ENCODE measurements at places on chromosomes 6 and 20.

- no peak for DNase-seq
Observed at GRCh38 chr6:10416863-10417641, 2.2 kb upstream of the TFAP2A start.

DNA sequence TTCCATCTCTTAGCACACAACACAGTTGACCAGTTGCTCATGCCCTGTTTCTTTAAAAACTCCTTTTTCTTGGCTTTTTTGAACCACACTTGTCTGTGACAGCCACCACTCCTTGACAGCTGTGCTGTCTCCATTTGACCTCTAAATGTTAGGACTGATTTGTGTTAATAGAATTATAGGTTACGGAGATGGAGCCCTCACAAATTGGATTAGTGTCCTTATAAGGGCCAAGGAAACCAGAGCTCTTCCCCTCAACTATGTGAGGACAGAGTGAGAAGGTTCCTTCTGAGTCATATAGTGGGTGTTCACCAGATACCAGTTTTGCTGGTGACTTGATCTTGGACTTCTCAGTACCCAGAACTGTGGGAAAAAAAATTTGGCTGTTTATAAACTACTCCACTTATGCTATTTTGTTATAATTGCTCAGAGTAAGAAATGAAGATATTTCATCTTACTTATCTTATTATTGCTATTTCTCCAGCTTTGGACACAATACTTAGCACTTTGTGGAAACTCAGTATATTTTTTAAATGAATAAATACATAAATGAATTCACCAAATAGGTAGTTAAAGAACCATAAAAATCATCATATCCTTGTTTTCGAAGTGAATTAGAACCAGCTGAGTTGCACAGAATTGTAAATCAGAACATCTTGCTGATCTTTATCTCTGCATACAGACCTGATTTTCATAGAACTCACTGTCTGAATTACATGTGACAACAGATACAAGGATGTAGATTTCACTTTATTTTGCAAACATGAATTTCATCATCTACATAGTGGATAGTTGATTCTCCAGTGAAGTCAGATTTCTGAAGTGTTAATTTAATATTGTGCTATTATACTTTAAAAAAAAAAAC, 598.5 kb upstream of the IRAK1BP1 start:
- DNase-seq: no peak

DNA sequence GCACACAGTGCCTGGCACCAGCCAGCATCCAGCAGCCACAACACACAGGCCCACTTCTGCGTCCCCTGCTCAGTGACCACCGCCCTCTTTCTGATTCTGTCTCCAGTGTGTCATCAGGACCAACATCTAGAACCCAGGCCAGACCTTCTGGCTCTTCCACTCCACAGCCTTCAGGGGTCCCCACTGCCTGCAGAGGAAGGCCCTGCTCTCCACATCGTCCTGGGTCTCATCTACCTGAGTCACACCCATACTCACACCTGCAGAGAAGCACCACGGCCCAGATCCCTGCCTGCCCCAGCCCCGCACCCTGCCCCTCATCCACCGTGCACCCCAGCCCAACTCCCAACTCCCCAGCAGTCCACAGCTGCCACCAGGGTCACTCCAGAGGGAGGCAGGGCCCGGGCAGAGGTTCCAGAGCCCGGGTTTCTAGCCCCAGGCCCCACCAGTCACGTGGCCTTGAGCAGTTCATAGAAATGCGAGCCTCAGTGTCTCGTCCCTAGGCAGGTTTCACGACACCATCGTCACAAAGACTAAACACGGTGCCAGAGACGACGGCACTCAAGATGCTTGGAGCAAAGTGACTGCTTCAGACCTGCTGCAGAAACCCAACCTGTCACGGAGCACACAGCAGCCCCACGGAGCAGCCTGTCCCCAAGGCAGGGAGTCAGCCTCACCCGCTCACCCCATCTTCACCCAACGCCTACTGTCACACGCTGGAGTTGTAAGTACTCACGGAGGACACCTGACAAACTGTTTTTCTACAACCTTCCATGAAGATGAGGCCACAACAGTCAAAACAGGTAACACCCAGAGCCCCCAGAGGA, 16.1 kb downstream of the TAF4 start:
- DNase-seq: no peak

DNA sequence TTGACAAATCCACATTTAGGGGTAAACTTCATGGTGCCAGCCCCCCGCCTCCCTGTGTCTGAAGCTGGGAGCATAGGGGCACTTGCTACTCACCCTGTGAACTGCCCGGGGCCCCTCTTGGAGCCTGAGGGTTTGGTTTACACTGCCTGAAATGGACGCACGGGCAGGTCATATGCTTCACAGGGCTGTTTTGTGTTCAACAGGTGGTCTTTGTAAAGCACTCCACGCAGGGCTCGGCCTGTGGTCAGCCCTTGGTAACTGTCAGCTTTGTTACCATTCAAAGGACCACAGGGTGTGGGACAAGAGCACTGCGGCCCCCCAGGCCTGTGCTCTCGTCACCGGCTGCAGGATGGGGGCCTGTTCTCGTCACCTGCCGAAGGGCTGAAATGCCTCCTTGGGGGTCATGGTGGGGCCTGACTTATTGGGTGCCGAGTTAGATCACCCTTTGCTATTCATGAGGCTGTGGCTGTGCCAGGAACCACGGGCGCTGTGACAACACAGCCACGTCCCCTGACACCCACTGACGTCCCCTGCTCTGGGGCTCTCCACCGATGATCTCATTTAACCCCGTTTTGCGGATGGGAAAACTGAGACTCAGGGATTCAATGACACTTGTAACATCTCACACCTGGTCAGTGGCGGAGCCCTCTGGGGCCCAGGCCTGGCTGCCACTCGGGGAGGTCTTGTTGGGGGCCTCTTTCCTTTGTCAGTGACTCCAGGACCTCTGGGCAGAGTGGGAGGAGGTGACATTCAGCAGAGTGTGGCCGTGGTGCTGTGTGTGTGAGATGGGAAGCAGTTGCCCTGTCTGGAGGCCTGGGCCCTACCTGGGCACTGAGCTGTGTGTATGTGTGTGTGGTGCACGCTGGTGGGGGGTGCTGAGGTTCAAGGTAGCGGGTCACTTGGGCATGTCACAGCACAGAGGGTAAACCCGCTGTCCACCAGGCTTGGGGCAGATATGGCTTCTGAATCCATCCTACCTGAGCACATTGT, 24.9 kb downstream of the ZBP1 start:
- no peak for DNase-seq

DNA sequence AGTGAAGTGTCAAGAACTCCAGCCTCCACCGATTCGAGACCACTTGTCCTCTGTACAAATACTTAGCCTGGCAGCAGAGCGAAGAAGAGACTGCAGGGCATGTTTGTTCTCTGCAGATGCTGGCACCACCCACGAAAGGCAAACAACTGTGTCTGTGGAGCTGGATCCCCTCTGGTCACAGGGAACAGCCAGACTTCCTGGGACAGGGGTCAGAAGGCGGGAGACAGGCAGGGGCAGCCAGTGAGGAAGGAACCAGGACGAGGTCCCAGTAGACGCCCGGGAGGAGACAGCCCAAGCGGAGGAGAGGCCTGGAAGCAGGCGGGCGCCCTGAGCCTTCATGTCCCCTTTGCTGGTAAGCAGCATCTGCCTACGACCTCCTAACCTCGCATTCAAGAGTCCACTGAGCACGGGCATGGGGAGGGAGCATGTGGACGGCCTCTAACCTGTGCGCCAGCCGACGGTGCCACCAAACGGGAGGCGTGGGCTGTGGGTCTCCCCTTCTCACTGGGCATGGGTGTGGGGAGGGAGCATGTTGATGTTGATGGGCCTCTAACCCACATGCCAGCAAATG, 265.5 kb downstream of the DLL1 start:
- DNase-seq: no peak

DNA sequence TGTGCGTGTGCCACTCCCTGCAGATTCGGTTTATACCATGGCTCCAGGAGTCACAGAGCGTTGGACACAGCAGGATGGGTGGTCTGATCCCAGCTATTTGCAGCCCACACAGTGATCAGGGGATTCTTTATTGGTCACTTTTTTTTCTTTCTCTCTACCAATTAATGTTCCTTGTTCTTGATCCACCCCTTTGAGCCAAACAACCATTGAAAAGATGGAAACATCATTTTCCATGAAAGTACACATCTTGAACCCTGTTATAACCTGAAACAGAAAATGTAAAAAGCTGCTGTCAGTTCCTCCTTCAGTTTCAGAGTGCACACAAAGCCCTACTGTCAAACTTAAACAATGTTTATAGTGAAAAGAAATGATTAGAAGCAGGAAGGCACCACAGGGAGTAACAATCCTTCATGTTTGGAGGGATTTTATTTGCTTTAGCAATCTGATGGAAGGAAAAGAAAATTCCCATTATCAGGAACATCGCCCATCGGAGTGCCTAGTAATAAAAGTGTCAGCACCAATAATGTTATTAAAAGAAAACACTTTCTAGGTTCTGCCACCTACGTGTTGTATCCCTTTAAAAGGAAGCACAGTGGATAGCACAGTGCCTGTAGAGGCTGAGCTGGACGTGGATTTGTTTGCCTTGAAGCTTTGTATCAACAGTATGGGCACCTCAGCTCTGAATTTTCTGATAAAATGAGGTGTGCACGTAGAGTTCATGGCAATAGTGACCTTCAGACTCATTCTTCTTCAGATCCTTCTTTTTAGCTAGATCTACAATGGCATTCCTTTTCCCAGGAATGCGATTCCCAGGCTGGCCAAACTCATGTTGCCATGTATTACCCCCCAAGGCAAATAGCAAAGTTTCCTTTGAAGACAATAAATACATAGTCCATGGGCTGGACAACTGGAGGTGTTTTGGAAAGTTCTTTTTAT, 16.1 kb upstream of the THBD start:
- no peak for DNase-seq

DNA sequence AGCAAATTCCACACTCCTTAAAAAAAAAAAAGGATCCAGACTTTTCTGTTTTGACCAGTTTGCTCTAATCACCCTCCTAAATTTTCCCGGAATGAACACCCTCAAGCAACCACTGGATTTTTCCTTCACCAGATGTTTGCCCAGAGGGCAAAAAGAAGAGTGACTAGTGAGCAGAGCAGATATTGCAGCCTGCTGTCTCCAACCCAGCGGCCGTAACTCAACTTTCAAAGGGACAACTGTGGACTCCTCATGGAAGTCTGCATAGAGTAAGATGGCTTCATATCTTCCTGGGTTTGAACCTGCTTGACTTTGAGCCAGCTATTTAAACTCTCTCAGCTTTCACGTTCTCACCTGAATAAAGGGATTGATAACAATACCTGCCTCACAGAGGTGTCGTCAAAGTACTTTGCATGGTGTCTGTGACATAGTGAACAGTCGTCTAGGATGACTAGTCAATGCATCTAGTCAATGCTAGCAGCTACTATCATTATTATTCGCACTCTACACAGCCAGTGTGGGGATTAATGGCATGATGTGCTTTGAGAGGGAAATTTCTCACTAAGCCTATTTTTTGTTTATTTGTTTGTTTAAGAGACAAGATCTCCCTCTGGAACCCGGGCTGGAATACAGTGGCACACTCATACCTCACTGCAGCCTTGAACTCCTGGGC, 92.2 kb upstream of the HIVEP1 start:
- DNase-seq: no peak

DNA sequence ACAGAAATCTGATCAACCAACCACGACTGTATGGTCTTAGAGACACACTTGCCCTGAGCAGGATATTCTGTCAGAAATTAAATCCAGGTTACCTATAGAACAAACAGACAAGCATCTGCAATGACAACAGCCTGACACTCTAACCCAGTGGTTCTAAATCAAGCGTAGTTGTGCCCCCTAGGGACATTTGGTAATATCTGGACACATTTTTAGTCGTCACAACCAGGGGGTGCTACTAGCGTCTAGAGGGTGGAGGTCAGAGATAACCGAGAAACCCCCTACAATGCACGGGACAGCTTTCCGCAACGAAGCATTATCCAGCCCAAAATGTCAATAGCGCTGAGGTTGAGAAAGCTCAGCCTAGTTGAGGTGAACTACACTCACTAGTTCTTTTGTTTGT, 32.3 kb downstream of the ID4 start:
- no peak for DNase-seq

GRCh38 chr20:37559312-37560027, 31.8 kb upstream of the BLCAP start:
- no peak for DNase-seq

DNA sequence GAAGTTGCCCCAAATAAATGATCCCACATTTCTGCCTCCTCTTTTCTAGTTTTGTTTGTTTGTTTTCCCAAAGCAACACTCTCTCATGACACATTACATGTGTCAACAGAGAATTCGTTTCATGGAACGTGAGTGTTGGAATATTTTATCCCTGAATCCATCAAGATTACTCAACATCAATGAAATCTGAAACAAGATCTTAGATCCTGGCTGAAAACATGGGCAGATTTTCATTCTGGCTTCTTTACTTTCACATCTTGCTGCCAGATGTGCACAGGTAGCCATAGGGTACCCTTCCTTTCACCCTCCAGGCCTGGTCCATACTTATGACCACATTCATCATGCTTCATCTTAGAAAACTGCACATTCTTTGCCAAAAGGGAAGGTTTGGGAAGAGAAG, 347.0 kb downstream of the DOK5 start:
- DNase-seq: peak; percentile 74

DNA sequence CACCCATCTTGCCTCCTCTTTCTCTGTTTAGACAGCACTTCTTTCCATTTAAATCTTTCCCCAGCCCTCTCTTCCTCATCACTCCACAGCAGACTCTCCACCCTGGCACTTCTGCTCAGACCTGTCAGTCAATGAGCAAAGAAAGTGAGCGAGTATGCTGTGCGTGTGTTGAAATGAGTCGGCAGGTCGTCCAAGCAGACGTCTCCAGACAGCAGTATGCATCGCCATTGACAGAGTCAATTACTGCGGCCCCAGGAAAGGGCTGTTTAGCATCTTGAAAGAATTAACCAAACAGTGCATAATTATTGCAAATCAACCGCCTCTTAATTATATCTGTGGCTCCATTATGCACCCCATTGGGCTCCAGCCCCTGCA, 54.8 kb upstream of the KCNG1 start:
- no peak for DNase-seq

- no peak for DNase-seq
Observed at GRCh38 chr20:39381595-39381994, 419.5 kb downstream of the DHX35 start.

- DNase-seq: peak; percentile 35
Observed at GRCh38 chr6:65182681-65183080, 524.3 kb downstream of the EYS start.

- DNase-seq: peak; percentile 61
Observed at GRCh38 chr6:113447088-113447831, 409.9 kb upstream of the MARCKS start.

DNA sequence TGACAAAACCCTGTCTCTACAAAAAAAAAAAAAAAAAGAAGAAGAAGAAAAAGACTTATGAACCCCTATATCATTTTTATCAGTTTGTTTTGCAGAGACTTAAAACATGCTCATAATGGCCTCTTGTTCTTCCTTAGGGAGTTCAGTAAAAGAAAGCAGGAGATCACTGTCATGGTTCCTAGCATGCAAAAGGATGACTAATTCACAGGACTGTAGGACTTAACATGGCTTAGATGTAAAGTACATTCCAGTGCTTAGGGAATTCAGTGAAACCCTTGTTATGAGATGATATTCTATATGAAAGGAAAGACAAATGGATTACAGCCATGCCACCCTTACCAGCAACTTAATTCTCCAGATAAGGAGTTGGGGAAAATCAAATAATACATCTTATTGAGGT, 29.5 kb downstream of the EEF1A1 start:
- DNase-seq: no peak

Data from HS-5 (cell line).